Activated CD4-positive, alpha-beta T cell treated with anti-CD3 and anti-CD28 coated beads for 48 hours (primary cell): ENCODE measurements at places on chromosomes 6 and 20.

DNA sequence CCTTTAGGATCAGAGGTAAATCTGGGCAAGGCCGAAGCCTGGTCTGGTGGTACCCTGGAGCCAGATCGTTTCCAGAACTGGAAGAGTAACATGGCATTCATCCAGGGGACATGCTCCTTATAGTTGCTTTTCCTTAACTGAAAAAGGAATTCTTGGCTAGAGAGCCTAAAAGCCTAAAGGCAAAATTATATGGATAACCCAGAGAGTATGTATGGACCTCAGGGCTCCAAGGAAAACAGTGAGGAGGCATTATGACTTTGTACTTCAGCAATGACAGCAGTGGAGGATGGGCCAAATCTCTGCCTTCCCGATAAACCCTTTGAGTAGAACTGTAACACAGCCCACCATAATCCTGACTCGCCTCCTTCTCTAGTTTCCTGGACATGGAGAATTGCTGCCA is 29.3 kb downstream of the ARHGAP18 start:
- DNase-seq: no peak

DNA sequence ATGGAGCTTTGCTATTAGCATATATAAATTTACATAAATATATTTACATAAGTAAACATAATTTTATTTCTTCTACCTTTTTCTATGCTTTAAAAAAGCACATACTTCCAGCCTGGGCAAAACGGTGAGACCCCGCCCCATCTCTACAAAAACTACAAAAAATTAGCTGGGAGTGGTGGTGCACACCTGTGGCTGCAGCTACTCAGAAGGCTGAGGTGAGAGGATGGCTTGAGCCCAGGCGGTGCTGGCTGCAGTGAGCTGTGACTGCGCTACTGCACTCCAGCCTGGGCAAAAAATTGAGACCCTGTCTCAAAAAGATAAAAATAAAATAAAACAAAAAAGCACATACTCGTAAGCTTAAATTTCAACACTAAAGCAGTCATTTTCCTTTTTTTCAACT is 30.3 kb downstream of the ELOVL5 start:
- DNase-seq: no peak

DNA sequence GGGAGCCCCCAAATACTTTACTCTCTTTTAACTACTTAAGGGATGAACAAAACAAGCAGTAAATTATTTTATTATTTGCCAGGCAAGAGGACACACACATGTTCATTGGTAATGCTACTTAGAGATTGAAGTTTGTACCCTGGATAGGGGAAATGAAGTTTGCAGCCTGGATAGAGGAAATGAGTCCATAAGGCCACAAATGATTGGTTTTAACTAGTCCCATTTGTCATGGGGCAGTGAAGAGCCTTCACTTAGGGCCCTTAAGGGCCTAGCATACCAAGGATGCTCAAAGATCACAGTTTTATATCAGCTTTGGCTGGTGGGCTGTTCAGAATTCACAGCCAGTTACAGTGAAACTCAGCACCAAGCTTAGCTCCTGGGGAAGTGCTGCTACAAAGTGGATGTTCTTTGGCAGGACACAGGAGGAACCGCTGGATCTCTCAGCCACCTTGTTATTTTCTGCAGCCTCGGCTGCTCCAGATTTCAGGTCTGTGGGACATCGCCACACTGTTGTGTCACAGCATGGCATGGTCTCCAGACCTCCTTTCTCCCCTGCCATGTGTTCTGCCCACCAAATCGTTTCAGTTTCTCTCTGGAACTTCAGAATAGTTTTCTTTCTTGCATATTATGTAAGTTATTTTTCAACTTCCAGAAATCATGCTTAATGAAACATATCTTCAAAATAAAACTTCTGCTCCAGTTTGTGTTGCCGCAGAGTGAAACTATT is 41.8 kb downstream of the NCOA7 start:
- no peak for DNase-seq

DNA sequence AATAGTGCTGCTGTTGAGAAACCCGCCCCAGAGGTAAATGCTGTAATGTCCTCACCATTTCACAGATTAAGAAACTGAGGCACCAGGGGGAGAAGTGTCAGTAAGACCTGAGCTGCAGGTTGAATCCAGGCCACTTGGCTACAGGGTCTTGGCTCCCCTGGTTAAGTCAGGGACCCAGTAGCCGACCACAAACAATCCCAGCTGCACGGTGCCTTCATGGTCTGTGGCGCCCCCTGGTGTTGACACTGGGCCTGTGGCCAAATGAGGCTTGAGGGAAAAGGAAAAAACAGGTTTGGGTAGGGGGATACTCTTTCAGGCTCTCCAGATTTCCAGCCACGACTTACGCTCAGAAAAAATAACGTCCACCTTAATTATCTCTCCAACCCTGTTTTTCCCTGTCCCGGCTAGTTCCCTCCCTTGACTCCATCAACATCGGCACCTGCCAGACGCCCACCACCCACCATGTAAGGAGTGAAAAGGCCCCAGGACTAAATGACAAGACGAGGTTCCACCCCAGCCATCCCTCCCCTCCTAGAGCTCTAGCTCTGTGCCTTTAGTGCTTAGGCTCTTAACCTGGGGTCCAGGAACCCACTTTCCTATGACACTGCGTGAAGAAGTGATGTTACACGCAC is 47.7 kb upstream of the POLR1H start:
- DNase-seq: peak; percentile 62

DNA sequence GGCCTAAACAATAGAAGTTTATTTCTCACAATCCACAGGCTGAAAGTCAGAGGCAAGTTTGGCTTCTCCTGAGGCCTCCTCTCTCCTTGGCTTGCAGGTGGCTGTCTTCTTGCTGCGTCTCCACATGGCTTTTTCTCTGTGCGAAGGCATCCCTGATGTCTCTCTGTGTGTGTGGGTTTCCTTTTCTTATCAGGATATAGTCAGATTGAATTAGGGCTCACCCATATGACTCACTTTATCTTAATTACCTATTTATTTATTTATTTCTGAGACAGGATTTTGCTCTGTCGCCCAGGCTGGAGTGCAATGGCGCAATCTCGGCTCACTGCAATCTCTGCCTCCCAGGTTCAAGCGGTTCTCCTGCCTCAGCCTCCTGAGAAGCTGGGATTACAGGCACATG is 30.7 kb downstream of the LINC00237 start:
- DNase-seq: no peak

- no peak for DNase-seq
Measured at GRCh38 chr6:105135056-105135455, 44.8 kb downstream of the POPDC3 start.

GRCh38 chr6:116973976-116974375 is 96.9 kb downstream of the RFX6 start:
- no peak for DNase-seq

- DNase-seq: no peak
Measured at GRCh38 chr20:48665785-48666184, 162.0 kb downstream of the PREX1 start.

DNA sequence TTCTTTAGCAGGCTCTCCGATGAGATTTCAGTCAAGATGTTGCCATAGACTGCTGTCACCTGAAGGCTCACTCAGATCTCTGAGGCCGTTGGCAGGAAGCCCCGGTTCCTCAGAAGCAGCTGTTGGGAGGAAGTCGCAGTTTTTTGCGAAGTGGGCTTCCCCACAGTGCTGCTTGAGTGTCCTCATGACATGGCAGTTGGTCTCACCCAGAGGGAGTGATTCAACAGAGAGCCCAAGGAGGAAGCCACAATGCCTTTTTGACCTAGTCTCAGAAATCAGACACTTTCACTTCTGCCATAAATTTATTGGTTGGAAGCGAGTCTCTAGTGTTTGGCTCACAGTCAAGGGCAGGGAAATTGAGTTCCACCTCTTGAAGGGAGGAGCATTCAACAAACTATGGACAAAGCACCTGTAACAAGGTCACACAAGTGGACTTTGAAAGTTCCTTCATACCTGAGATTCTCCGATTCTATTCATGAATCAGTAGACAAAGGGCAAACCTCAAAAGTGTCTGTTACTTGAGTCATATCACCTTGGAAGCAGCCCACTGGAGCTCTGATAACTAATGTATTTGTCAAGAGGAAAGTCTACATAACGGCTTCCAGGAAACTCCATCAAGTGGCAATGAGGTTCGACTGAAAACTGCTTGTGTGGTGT is 208.3 kb downstream of the TASP1 start:
- peak; percentile 56 for DNase-seq

DNA sequence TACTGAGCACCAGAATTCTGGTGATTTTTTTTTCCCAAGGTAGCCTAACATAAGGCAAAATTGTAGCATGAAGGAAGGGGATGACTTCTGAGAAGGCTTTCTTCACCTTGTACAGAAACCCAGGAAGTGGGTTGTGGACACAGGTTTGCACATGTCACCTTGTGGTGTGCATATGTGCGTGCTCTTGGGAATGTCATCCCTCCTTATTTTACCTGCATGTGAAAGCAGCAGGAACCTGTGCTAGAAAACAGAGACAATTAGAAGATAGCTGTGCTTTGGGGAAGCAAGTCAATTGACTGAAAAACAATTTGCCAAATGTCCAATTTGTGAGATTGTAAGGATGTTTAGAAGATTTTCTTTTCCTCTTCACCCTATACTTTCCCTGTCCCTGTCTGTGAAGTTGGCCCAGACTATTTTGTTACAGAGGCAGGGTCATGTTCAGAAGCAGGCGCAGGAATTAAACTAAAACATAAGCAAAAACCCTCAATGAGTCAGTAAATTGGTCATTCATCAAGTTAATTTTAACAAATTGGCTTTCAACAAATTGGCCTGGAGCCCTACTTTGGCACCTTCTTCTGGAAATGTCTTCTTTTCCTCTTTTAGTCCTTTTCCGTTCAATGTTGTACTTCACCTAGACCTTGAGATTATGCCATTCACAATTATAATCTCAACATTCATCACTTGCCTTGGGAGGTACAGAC is 261.2 kb downstream of the ADGB start:
- no peak for DNase-seq

- no peak for DNase-seq
Measured at GRCh38 chr6:144653885-144654505, 368.9 kb downstream of the UTRN start.

DNA sequence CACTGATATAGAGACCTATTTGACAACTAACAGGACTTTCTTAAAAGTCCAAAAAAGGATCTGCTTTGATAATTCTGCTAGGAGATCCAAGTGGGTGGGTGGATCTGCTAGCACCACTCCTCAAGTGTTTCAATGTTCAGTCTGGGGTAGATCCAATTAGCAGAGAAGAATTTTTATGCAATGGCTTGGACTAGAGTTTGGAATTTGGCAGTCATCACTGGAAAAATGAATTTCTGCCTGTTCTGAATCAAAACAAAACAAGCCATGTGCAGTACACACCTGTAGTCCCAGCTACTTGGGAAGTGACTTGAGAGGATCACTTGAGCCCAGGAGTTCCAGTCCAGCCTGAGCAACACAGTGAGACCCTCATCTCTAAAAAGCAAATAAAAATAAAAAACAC is 12.6 kb upstream of the GNMT start:
- no peak for DNase-seq

DNA sequence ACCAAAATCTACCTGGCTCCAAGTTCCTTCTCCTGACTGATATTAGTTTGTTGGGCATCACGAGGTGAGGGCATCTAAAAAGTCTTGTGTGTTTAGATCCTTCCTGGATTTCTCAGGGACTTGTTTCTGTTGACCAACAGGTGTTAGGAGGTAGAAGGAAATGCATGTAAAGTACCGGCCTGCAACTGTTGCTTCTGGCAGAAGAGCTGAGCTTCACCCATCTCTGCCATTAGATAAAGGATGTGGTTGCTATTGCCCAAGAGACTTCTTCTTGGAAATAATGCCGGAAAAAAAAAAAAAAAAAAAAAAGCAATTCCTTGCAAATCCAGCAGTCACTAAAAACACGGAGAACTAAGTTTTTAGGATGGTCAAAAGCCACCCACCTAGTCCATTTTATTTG is 303.1 kb downstream of the CDH26 start:
- DNase-seq: no peak

GRCh38 chr20:47088335-47088734 is 193.7 kb downstream of the EYA2 start:
- no peak for DNase-seq

DNA sequence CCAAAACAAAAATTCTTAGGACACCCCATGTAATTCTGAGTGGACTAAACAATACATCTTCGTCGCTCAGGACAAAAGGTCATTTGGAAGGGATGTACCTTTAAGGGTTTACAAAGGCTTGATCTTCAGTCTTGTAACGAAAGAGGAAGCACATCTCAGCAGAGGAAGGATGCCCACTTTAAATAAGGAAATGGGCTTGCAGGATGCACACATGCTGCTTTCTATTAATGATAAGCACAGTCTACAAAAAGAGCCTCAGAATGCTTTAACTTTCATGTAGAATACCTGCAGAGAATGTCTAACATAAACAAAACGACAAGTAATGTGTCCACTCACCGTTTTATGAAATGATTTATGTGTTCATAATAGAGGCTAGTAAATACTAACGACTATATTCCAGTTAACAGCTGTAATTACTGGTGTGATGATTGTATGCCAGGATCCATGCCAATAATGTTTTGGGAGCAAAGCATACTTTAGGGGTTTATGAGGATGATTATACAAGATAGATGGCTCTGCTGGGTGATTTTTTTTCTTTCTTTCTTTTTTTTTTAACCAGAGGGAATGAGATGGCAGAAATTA is 216.9 kb downstream of the GMDS start:
- no peak for DNase-seq

- DNase-seq: no peak
Measured at GRCh38 chr6:42293386-42293977, 75.8 kb upstream of the MRPS10 start.

DNA sequence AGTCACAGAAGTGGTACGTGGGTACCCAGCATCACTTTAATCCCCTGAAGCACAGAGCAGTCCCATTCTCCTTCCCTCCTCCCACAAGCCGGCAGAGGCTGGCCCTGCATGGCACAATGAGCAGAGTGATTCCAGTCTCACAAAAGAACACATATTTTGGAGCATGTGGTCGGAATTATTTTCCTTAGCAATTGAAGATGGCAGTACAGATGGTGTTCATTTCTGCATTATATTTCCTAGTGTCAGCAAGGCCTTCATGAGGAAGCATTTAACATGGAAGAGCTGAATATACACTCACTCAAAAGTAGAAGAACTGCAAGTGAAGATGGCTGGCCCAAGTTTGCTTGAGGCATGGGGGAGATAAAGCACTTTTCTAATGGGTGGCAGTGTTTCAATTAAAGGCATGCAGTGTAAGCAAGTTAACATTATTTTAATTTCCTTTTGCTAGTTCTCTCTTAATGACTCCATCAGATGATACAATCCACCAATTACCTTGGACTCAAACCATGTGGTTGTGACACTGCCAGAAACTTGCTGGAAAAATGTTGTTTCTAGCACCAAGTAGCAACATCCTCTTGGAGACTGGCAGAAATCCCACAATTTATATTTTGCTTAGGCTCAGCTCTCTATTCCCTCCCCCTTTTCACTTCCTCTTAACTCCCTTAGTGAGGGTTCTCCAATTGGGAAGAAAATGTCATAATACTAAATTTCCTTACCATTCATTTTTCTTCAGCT is 74.4 kb downstream of the ARHGAP18 start:
- no peak for DNase-seq

GRCh38 chr20:51888291-51888690 is 86.0 kb upstream of the SALL4 start:
- DNase-seq: no peak

- DNase-seq: no peak
Measured at GRCh38 chr6:137240168-137240567, 21.0 kb upstream of the IFNGR1 start.
